ENCODE measurements at places on chromosomes 16 and 17. TPM values are rescaled to one million over a fixed set of nuclear protein-coding genes. Genes with fewer than 3 reads are reported as not detected.

- DNase-seq: no peak
Measured at GRCh38 chr17:5913032-5913531, 157.1 kb upstream of the WSCD1 start.

- no peak for DNase-seq
Measured at GRCh38 chr17:77770331-77771105, 188.0 kb upstream of the TNRC6C start.

DNA sequence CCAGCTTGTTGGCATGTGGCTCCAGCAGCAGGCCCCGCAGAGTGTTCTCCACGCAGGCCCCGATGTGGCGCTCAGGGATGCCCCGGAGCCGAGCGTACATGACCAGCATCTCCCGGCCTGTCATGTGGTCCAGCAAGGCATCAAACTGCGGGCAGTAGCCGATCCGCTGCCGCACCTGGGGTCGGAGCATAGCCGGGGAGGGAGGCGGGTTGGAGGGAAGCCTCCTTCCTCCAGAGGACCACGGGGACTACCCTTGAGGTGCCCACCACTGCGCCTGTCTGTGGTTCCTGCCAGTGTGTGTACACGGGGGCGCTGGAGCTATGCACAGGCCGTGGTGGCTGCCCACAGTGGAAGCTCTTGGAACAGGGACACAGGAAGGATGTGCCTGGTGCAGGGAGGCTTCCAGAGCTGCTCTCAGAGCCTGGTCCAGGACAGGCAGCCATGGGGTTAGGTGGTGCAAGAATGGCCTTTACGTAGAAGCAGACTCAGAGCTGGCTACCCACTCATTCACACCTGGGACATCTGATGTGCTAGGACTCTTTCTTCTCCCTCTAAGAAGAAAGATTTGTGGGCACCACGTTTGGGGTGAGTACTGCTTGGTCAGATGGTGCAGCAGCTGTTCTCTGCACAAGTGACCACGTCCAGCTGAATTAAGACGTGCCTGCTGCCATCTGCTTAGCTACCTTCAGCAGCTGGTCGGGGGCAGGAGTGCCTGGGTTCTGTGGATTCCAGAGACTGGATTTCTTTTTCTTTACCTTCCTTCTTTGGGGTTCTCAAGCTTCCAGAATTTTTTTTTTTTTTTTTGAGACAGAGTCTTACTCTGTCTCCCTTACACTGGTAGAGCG is 11.3 kb upstream of the RNPS1 start:
- no peak for DNase-seq

GRCh38 chr17:51057534-51057933 is 63.1 kb downstream of the SPAG9 start:
- no peak for DNase-seq

GRCh38 chr17:39767147-39767546 is 29.4 kb downstream of the GRB7 start:
- DNase-seq: no peak

- DNase-seq: peak; percentile 2
Measured at GRCh38 chr16:74936902-74937560, 47.9 kb downstream of the WDR59 start.

GRCh38 chr17:34556384-34556783 is 23.0 kb upstream of the TMEM132E start:
- DNase-seq: no peak

GRCh38 chr17:2398655-2399571 is 1.9 kb downstream of the MNT start:
- peak; percentile 85 for DNase-seq

DNA sequence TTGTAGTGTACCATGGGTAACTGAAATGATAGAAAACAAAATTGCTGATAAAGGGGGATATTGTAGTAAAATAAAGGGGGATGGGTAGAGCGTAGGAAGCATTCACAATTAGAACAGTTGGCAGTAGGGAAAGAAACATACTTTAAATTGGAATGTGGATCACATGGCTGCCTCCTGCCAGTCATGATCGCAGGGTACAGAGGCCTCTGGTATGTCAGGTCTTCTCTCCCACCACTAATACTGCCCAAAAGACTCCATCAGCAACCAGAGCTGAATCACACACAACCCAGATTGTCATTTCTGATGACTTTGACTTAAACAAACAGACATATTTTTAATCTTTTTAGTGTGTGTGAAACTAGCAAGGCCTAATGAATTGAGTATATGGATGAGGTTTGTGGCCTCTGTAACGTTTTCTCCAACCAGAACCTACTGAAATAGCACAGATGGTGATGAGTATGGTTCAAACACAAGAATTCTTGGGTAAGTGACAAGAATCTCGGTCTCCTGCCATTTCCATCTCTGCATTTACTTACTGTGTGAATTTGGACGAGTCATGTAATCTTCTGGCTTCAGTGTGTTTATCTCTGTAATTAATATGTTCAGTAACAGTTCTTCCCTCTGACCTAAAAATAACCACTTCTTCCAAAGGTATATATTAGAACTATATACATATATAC is 112.6 kb downstream of the USP22 start:
- no peak for DNase-seq

DNA sequence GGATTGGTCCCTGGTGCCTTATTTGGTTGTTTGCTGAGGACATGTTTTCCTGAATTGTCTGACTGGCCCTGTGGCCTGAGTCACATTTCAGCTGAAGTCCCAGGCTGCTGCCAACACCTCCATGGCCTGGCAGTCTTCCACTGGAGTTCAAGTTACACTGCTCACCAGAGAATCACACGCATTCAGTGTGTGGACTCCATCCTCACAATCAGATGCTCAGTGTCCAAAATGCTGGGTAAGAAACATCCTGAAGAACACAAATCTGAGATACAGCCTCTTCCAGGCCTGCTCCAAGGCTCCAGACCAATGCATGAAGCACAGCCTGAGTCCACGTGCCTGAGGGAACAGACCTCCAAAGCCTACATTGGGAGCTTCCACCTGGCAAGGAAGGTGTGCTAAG is 19.2 kb downstream of the CD300LB start:
- DNase-seq: no peak

DNA sequence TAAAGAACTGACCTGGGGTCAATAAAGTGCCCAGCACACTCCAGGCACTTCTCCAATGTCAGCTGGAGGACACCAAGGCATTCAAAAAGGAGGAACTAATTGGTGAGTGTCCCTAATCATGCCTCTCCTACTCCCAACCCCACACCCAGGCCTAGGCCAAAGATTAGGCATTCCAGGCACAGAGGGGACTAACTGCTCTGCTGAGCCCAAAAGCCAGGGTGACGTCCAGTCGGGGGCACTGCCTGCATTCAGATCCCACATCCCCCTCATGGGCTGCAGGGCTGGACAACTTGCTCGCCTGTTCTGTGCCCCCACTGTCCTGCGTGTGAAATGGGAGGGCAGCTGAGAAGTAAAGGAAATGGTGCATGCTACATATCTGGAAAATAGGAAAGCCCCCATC is 115.4 kb downstream of the DYNLRB2 start:
- DNase-seq: no peak

GRCh38 chr16:49356728-49357488 is 16.7 kb upstream of the C16orf78 start:
- DNase-seq: no peak

DNA sequence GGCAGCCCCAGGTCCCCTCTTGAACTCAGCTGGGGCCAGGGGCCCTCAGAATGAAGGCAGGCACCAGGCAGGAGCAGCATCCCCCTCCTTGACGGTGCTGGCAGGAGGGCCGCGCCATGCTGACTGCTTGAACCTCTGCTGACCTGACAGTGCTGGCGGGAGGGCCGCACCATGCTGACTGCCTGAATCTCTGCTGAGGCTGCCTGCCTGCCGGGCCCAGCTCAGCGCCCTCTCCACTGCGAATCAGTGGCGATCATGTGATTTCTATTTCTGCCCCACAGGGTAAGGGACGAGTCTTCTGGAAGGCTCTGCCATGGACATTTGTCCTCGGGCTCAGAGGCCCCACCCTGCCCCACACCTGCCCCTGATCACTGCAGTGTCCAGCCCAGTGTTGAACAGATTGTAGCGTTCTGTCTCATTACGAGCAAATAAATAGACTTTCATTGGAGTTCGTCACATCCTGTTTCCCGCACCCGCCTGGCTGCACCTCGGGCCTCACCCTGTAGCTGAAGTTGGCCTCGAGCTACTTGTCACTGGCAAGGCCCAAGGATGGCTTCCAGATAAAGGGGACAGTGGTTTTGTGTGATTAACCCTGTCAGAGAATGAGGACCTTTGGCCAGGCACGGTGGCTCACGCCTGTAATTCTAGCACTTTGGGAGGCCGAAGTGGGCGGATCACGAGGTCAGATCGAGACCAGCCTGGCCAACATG is 8.6 kb downstream of the C16orf90 start:
- DNase-seq: no peak

DNA sequence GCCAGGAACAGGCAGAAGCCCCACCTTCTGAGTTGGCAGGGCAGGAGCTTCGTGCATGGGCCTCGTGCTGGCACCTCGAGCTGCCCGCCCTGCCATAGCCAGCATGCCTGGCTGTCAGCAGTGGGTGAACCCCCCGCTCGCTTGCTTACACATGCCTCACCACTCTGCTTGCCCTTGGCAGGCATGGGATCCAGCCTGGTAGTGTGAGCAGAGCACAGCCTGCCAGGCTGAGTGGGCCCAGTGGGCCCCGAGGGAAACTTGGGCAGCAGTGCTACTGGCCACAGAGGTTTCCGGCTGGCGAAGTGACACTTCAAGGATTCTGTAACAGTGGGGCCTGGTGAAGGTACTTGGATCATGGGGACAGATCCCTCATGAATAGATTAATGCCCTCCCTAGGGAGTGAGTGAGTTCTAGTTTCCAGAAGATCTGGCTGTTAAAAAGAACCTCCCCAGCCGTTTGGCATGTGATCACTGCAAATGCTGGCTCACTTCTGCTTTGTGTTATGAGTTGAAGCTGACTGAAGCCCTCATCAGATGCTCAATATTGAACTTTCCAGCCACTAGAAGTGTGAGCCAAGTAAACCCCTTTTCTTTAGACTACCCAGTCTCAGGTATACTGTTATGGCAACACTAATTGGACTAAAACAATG is 114.7 kb downstream of the BCAS3 start:
- no peak for DNase-seq

DNA sequence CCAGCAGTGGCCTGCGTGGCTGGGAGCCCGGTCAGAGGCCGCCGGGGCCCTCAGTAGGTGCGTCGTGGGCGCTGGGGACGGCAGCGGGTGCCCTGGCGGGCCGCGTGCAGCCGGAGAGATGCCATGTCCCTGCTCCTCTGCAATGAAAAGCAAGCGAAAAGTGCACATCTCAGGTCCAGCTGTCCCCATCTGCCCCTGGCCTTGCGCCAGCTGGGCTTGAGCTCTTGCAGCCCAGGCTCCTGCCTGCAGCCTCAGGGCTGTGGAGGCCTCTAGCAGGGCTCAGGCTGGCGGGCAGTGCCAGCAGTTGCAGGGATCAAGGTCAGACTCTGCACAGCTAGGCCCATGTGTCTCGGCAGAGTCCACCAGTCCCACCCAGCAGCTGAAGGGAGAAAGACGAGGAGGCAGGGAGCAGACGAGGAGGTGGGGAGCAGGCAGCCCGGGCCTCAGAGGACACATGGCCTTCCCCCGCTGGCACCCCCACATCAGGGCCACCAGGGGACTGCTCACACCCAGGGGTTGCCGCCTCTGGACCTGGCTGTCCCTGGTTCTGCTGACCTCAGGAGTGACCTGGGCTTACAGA is 11.2 kb downstream of the SLC16A3 start:
- DNase-seq: no peak

DNA sequence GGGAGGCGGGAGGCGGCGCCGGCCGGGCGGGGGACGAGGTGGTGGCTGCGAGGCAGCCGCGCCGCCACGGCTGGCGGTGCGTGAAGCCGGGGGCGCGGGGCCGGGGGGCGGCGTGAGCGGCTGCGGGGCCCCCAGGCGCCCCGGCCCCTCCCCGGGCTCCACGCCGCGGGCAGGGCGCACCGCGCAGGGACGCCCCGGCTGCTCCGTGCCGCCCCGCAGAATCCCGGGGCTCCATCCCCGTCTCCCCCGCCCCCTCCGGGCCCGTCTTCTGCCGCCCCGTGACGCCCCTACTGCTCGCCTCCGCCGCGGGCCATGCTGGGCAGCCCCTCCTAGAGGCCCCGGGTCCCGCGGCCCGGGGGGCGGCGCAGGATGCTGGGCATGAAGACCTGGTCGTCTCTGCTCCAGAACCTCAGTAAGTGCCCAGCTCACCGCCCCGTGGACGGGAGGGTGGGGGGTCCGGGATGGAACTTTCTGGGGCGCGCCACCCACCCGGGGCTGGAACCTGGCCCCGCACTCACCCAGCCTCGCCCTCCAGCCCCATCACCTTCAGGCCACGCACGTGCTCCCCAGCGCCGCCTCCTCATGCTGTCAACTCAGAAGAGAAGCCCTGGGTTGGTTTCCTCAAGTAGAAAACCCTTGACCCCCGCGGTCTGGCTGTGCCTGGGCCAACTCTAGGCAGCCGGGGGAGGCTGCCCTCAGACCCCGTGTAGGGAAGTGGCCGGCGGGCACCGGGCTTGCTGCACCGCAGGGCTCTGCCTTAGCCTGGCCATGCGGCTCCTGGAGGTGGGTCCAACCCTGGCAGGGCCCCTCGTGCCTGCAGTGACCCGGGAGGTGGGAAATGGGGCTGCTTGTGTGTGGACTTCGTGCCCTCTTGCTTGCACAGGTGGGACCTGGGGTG is 150.2 kb upstream of the GSE1 start:
- DNase-seq: no peak

- DNase-seq: no peak
Measured at GRCh38 chr17:72165192-72165866, 44.5 kb downstream of the SOX9 start.

- peak; percentile 97 for DNase-seq
Measured at GRCh38 chr16:86664522-86665318, 86.4 kb downstream of the FOXL1 start.

GRCh38 chr17:55452139-55452790 is 30.6 kb upstream of the MMD start:
- DNase-seq: peak; percentile 90

- no peak for DNase-seq
Measured at GRCh38 chr16:6571044-6571443, 761.6 kb upstream of the RBFOX1 start.

GRCh38 chr16:69397821-69398521 is 12.2 kb upstream of the TERF2 start:
- DNase-seq: peak; percentile 92

- no peak for DNase-seq
Measured at GRCh38 chr16:72221630-72222024, 49.7 kb upstream of the PMFBP1 start.

- DNase-seq: no peak
Measured at GRCh38 chr17:43482103-43483012, 1.4 kb upstream of the DHX8 start.

- no peak for DNase-seq
Measured at GRCh38 chr16:24069036-24069590, 187.0 kb upstream of the CACNG3 start.

The PITPNM3 gene
- total RNA-seq: 0.20 TPM

The TEKT3 gene
- not detected for total RNA-seq

The HSF4 gene
- 2.0 TPM for total RNA-seq

The MYH11 gene
- under 0.01 TPM for total RNA-seq

The HBA1 gene
- total RNA-seq: not detected

The PNMT gene
- total RNA-seq: 2.8 TPM

The SDK2 gene
- not detected for total RNA-seq
